Panc1 (cell line): ENCODE measurements at places on chromosomes 11 and 22.
A peak's percentile ranks its signal among the peaks of the same experiment; 100 is the strongest.

GRCh38 chr11:111378861-111379601, at the start of gene POU2AF1:
TSS of gene POU2AF1 (minus strand) at chr11:111379275. CDS start at chr11:111379177, 98 bp downstream.
- no peak for DNase-seq

DNA sequence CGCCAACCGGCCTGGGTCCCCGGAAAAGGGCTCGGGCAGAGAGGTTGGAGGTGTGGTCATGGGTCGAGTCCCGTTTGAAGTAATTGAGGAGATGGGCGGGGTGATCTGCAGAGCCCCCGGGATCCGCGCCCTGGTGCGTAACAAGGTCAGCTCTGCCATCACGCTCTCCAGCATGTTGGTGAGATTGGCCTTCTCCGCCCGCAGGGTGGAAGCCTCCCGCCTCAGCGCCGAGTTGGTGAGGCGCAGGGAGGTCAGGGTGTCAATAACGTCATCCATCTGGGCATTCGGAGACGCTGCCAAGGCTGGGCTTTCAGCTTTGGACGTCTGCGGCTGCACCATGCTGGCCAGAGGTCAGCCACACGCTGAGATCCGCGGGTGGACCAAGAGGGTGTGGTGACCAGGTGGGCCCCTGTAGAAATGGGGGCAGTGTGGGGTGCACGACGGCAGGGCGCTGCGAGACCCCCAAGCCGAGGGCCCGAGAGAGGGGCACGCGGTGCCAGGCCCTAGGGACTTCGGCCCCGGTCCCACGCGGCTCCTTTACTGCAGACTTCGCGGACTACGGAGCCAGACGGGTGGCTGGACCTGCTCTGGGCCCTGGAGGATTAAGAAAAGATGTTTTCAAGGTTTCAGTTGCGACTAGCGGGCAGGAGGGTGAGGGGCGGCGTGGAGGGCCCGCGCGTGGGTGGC, 672 bp downstream of the RTL6 start:
- no peak for DNase-seq

- peak; percentile 30 for DNase-seq
Measured at GRCh38 chr22:20606041-20606783, 98.8 kb downstream of the MED15 start.

- DNase-seq: no peak
Measured at GRCh38 chr11:35304386-35304775, 115.0 kb downstream of the SLC1A2 start.

DNA sequence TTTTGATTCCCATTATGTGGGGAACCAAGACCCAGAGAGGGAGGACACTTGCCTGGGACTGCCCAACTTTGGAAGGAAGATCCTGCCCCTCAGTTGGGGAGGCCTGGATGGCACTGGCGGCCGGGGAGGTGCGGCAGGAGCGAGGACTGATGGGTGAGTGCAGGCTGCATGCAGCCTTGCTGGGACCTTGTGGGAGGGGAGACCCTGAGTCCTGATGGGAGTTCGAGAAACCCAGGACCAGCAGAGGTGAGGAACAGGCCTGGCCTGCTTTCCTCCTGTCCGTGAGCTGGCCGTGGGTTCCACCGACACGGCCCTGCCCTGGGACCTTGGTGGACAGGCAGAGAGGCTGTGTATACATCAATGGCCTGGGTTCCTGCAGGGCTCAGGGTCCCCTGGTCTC, 19.3 kb upstream of the SMIM38 start:
- no peak for DNase-seq

DNA sequence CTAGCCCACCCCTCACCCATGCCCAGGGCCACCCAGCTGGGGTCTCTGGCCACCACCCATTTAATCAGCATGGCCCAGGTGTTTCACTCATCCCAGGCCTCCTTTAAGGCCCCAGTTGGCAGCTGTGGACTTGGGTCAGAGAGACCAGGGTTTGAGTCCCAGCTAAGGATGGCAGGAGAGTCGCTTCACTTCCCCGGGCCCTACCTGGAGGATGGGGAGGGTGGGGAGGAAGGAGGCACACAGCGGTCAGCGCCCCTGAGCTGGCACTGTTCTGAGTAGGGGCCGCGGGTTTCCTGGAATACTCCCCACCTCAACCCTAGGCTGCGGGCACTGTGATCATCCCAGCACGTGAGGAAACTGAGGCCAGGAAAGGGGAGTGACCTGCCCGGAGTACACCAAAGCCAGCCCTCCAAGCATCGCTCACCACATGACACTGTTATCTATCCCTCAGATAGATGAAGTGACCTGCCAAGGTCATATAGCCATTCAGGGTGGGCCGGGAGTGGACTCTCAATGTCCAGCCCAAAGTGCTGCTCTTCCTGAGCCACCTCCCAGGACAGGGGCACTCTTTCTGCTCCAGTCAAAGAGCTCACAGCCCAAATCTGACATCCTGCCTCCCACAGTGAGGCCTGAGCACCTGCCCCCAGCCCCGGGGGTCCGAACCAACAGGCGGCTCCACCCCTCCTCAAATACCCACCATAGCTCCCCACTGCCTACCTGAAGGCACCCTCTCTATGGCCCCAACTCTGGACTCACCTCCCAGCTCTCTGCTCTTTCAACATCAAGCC, 3.4 kb upstream of the ATP5MGL start:
- no peak for DNase-seq

GRCh38 chr11:10716122-10716521, 22.6 kb upstream of the IRAG1 start:
- no peak for DNase-seq

DNA sequence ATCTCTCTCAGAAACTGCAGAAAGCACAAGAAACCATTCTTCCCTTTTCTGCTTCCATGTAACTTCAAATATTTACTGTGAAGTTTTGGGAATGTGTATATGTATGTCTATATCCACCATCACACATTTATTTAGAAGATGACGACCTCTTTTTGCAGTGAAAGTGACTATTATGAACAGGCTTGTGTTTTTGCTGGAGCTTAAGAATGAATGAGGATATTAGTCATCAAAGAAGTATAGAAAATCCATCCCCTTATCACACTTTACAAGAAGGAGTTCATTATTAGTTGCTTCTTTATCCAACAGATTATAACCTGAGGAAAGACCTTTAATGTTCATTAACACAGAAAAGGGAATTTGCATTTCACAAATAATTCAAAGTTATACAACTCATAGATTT, 21.1 kb upstream of the SLC5A12 start:
- DNase-seq: no peak

DNA sequence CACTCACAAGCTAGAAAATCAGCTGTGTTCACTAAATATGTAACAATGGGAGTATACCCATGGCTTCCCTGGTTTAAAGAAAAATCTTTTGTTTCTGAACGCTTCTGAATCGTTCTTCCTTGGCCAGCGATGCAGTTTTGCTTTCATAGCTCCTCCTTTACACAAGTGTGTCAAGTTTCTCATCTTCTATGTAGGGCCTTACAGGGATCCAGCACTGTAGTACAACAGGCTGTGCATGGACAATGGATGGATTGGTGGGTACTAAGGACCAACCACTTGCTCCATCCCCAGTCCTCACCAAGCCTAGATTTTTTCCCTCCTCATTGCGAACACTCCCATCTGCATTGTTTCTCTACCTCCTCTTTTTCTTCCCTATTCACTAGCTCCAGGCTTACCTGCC, 24.3 kb upstream of the POU2AF2 start:
- no peak for DNase-seq

DNA sequence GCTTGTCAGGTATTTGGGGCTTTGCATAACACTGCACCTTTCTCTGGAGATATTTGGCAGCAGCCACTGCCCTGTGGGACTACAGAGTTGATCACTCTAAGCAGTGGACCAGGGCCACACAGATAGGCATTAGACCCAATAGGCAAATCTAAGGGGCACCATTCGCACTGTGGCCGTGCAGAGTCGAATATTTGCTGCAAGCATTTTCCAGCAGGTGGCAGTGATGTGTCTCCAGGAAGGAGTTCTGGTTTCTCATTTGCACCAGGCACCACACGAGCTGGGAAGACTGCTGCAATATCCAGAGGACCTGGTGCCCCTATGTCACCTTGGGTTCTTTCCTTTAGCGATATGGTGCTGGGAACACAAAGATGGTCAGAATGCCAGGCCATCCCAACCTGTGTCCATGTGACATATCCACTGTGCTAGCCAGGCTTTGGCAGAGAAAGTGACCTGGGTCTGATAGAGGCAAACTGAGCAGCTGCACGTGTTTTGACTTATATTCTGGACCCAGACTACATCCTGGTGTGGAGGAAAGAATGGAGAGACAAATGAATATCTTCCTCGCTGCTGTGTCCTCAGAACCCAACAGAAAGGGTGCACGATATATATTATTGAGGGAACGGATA, 318.7 kb downstream of the BUD13 start:
- peak; percentile 25 for DNase-seq

DNA sequence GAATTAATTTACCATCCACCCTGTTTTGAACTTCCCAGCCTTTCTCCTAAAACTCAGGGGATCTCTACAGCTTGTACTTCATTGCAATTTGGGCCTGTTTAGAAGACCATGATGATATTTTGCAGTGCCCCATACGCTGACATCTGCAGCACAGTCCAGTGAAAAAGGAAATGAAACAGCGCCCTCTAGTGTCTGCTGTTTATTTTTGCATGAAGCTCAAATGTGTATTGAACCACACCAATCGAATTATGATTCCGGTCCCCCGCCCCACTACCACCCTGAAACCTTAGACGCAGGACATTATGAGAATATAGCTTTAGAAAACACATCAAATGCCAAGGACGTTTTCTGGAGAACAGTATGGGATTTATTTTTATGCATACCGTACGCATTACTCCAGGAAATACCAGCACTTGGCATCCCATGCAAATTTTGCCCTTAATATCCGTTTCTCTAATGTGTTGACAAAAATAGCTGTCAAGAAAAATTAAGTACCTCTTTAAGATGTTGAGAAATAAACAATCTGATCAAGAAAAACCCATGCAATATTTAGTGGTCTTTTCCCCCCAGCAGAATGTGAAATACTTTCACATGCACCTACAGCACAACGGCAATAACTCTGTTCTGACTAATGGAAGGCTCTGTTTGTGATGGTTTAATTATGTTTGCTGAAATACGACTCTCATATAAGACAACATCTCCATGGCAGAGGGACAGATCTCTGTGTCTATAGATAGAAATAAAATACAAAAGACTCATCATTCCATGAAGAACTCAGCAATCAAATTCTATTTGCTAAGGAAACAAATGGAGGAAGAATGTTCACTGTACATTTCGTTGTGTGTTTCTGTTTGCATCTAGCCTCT, 93.9 kb downstream of the TECTA start:
- peak; percentile 46 for DNase-seq

DNA sequence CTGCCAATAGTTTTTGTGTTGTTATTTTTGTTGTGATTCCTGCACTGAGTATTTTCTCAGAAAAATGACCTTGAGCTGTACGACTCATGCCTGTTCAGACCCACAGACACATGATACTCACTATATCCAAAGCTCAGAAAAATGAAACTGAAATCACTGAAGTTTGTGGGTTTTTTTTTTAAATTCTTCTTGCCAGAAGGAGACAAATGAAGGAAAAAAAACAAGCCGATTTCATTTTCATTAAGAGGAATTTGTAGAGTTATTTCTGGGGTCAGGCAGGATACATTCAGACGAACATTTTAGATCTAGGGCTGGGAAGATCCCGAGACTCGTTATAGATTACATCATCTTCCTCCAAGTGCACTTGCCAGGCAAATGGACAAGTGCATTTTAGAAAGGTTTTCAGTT, 60.4 kb downstream of the BMAL1 start:
- DNase-seq: no peak

- no peak for DNase-seq
Measured at GRCh38 chr11:30683176-30683575, 97.0 kb upstream of the MPPED2 start.

GRCh38 chr11:130428316-130429119, at the start of gene ADAMTS8:
TSS of gene ADAMTS8 (minus strand) at chr11:130428609. CDS start at chr11:130428286, 323 bp downstream.
- no peak for DNase-seq

DNA sequence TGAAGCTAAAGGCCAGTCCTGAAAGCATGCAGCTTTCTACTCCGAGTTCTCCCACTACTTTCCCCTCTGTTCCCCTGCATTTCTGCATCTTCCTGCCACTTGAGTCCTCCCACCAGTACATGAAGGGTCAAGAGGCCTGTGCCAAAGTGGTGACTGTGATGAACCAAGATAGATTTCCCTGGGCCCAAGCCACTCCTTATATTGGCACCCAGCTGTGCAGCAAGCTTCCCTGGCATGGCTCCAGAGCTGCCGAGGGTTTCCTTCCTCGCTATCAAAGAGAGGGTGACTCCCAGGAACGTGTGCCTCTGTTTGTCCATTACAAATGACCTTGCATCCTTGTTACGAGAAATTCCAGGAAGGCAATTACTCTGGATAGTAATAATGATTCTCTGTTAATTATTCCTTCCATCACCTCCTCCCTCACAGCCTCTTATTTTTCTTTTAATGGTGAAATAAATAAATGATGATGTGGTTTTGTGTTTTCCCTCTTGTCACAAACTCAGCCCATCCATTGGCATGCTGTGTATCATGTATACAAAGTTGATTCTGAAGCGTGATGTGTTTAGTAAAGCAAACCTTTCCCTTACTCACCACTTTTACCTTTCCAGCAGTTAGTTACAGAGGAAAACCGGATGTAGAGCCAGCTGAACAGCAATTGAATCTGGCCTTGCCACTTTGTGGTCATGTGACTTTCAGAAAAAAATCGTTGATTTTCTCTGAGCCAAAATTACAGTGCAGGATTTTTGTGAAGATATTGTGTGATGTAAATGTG, 8.3 kb downstream of the SRSF8 start:
- DNase-seq: no peak

- DNase-seq: no peak
Measured at GRCh38 chr22:45455212-45455611, 41.7 kb downstream of the RIBC2 start.

GRCh38 chr22:46731246-46732040, 6.6 kb downstream of the CERK start:
- DNase-seq: no peak

GRCh38 chr11:32213223-32213622, 122.3 kb downstream of the RCN1 start:
- no peak for DNase-seq

DNA sequence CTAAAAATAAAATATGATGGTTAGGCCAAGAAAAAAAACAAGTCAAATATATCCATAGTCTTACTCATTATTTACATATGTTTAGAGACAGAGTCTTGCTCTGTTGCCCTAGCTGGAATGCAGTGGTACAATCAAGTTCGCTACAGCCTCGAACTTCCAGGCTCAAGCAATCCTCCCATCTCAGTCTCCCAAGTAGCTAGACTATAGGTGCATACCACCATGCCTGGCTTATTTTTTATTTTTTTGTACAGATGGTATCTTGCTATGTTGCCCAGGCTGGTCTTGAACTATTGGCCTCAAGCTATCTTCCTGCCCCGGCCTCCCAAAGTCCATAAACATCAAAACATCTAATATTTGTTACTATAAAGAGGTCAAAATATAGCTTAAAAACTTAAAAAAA, 36.1 kb downstream of the C2CD3 start:
- DNase-seq: no peak

DNA sequence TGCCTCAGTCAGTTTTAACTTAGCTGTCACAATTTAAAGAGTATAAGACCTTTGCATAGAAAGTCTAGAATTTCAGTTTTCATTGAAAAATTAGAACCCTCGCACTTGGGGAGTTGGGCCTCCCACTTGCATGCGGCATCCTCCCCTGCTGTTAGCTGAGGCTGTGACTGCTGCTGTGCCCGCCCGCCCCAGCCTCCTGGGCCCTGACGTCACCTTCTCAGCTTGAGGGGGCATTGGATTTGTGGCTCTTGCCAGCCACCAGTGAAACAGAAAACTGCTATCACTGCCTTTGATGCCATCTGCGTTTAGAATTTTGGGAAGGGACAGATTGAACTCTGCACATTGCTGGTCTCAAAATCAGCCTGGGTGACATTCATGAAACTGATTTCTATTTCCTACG, 108.7 kb downstream of the CTTN start:
- DNase-seq: no peak
